ENCODE measurements at places on chromosomes 1 and 21.
A peak's percentile ranks its signal among the peaks of the same experiment; 100 is the strongest.

GRCh38 chr21:35203093-35203977 lies 154.2 kb upstream of the RUNX1 start:
- no peak for DNase-seq

- no peak for DNase-seq
Observed at GRCh38 chr1:202130816-202131522, 8.3 kb downstream of the GPR37L1 start.

- DNase-seq, result no peak
Observed at GRCh38 chr21:44049182-44049581, 37.1 kb downstream of the TRAPPC10 start.

- no peak for DNase-seq
Observed at GRCh38 chr1:183693521-183693920, 40.4 kb upstream of the APOBEC4 start.

GRCh38 chr21:35394049-35394448 lies 344.9 kb upstream of the RUNX1 start:
- DNase-seq, result no peak

DNA sequence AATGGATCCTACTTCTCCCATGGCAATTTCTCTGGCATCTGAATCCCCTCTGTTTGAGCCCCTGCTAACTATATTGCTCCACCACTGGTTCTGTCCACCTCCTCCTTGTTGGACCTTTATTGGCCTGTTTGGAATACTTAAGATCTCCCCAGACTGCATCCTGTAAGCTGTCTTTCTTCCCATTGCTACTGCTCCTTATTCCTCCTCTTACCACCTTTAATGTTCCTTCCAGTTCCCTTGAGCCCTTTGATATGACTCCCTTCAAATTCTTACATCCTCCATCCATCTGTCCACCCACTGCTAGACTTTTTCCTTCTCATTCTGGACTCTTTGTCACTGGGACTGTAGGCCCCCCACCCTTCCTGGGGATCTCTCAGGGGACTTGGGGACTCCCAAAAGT lies 31.0 kb downstream of the LRIG2 start:
- no peak for DNase-seq

DNA sequence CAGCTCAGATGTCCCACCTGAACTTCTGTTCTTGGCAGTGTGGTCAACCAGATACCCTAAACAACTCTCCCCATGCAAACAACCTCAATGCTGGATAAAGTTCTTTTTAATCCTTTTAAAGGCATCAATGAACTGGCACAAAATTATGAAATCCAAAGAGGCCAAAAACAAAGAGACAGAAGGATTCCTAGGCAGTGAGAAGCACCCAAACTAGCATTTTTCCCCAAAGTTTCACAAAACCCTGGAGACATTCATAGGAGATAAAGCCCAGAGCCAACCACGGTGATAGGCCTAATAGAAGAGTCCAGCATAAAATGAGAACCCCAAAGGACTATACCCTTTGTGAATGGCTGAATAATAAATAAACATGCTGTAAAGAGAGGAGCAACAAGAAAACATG lies 50.7 kb downstream of the MATN1 start:
- DNase-seq, result no peak

GRCh38 chr1:203408486-203409481 lies 57.9 kb upstream of the FMOD start:
- no peak for DNase-seq

DNA sequence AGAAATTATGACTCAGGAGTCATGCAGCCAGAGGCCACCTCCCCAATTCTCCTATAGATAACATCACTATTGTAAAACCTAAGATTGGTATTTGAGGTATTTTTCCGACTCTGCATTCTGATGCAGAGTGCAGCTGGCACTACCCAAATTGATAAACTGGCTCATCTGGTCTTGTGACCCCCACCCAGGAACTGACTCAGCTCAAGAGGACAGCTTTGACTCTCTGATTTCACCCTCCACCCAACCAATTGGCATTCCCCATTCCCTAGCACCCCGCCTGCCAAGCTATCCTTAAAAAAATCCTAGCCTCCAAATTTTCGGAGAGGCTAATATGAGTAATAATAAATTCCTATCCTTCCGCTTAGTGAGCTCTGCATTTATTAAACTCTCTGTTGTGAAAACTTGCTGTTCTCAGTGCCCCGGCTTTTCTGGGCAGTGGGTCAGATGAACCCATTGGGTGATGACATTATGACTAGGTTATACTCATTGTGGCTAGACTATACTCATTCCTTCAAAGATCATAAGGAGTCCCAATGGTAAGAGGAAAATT lies 39.4 kb upstream of the EPS15 start:
- no peak for DNase-seq

DNA sequence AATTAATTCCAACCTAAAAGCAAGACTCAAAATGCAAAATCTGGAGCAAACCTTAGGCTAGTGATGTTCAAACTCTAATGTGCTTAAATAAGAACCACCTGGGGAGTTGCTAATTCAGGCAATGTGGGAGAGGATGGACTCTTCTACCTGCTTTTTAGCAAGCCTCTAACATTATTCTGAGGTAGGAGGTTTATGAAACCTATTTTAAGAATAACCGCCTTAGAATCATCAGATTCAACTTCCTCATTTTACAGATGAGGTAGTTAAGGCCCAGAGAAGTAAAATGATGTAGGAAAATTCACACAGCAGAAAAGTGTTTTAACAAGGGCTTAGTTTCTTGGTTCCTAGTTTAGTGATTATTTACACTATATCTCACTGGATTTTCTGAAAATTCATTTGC lies 8.6 kb upstream of the NTNG1 start:
- no peak for DNase-seq

- no peak for DNase-seq
Observed at GRCh38 chr21:25254491-25255174, 352.6 kb downstream of the MRPL39 start.

- DNase-seq, result no peak
Observed at GRCh38 chr1:55684131-55684650, 469.0 kb upstream of the USP24 start.

DNA sequence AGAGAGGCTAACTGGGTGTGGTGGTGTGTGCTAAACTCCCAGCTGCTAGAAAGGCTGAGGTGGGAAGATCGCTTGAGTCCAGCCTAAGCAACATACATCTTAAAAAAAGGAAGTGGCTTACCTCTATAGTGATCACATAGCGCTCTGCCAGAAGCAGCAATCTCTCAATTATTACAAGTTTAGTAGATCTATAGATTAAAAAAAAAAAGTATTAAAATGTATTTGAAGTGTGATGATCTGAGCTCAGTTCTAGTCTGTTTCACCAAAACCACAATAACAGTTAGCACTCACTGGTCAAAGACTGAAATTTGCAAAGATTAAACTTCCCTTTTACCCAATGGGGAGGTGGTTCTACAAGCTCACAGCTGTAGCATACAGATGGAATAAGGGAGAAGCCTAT lies 76.3 kb downstream of the USP24 start:
- DNase-seq, result no peak

- no peak for DNase-seq
Observed at GRCh38 chr1:86567341-86567740, 20.5 kb downstream of the CLCA4 start.

DNA sequence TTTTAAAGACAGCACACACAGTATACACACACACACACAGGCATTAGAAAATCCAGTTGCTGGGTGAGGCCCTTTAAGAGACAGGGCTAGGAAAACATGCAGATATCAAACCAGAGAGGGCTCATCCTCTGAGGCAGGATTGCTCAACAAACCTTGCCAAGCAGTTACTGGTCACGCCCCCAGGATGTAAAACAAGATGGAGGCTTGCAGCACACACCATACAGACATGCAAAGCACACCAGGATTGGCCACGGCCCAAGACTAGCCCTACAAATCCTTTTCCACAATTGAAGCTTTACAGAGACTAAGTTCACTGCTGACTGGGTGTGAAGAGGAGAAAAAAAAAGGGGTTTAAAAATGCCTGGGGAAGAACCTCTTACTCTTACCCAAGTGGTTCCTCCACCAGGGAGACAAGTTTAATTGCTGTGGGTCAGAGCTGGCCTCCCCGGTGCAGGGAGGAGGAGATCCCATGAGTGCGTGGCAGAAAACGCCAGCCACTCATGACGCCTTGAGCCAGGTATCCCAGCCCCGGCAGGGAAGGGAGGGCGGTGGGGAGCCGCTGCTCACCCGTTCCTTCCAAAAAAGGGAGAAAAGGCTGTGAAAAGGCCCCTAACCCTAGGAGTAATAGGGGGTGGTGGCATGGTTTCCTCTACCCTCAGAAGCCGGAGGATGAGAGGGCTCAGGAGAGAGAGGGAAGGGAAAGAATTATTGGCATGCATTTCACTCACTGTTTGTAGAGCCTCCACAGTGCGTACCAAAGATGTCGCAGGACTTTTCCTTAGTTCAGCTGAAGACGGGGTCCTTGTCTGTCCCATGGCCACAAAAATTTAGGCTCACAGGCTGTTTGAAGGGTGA lies 594.6 kb upstream of the ZP4 start:
- peak; percentile 52 for DNase-seq

GRCh38 chr1:164369698-164370365 lies 189.2 kb upstream of the PBX1 start:
- DNase-seq, result peak; percentile 13

- no peak for DNase-seq
Observed at GRCh38 chr1:47507881-47508701, 70.2 kb downstream of the FOXD2 start.

DNA sequence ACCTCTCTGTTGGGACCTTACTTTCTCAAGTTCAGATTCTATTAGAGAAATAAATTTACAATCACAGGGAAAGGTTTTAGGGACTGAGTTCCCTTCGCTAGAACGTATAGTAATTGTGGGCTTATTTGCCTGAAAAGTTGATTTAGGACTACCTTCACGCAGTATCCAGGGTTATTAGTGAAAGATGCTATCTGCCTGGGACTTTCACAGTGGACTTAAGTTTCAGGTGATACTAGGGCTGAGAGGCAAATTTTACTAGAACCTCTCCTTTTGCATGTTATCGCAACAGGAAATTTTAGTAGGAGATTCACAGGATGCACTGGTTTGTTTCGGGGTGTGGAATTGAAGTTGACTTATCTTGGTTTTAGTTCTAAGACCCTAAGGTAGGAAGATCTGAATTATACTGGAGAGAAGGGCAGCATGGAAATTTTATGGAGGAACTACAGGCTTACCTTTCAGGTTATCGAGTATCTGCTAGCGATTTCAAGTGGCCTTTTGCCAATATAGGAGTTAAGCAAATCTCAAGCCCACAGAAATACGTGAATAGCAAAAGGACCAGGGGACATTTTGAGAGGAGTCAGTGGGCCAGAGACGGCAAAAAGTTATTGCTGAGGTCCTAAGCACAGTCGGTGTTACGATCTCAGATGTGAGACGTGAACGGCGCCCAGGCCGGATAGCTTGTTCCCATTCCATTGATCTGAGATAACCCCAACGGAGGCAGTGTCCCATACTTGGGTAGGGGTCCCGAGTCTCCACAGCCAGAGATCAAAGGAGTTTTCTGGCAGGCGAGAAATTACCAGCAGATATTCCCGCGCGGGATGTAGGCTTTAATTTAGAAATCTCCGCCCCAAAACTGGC lies 723 bp upstream of the GNAI3 start:
- no peak for DNase-seq

- DNase-seq, result no peak
Observed at GRCh38 chr1:59356627-59357026, 59.7 kb downstream of the FGGY start.

DNA sequence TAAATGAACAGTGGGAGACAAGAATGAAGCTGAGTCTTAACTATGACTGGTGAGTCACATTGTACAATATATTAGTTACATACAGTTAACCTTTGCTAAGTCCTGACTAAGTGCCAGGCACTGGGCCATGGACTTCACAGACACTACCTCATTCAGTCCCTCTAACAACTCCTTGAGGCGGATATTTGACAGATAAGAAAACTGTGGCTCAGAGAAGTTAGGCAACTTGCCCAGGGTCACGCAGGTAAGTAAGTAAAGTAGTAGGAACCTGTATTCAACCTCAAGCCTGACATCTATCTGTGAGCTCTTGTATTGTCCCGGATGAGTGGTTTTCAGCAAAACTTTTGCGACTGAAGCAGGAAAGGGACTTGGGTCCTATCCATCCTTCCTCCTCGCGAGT lies 62.1 kb downstream of the GNG12 start:
- DNase-seq, result no peak

DNA sequence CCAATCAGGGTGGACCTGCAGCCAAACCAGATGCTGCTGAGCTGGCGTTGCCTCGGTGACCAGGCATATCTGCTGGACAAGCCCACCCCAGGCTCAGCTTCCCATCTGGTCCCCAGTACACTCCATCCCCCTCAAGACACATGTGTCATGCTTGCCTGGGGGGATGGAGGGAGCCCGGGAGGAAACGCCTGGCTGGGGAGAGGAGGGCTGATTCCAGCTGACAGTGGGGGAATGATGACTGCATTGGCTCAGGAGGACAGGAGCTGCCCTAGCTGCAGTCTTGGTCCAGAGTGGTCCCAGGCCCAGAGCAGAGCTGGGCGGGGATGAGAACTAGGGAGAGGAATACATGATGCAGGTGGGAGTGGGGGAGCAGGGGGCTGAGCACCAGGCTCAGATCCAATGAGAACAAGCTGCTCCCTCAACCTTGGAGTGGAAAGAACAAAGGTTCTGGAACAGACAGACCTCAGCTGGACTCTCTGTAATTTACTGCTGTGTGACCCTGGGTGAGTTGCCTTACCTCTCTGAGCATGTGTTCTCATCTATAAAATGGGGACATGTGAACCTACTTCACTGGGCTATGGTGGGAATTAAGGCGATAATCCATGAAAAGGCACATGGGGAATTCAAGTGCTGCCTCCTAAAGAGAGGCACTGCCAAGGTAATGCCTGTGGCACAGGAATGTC lies 23.1 kb upstream of the ECE1 start:
- no peak for DNase-seq
